NCI-H2081 treated with DMSO at 0.1 percent for 48 hours (cell line): ENCODE measurements at places on chromosomes 16 and 17.

- DNase-seq: no peak
Measured at GRCh38 chr17:51710634-51710979, 447.9 kb downstream of the CA10 start.

GRCh38 chr17:82160075-82160474 is 52.6 kb downstream of the CCDC57 start:
- DNase-seq: no peak

- no peak for DNase-seq
Measured at GRCh38 chr16:57725151-57725550, 10.4 kb upstream of the KATNB1 start.

DNA sequence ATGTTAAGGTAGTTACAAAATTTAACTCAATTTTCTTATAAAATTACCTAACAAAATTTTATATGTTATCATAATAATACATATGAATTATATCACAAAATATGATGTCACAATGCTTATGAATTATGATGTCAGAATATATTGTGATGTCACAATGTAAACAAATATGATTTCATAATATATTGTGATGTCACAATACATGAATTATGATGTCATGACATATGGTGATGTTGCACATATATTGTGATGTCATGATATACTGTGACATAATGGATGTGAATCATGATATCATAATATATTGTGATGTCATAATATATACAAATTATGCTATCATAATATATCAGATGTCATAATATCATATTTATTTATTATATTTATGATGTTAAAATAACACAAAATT is 1879.9 kb downstream of the TP53TG3F start:
- DNase-seq: no peak

- DNase-seq: no peak
Measured at GRCh38 chr16:69112285-69113129, 7.1 kb downstream of the HAS3 start.

DNA sequence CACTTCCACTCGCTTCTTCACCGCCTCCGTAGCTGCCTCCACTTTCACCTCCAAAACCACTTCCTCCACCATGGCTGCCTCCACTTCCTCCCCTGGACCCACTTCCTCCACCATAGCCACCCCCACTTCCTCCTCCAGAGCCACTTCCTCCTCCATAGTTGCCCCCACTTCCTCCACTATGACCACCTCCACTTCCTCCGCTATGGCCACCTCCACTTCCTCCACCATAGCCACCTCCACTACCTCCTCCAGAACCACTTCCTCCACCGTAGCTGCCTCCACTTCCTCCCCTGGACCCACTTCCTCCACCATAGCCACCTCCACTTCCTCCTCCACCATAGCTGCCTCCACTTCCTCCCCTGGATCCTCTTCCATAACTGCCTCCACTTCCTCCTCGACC is 4.5 kb downstream of the KRT9 start:
- no peak for DNase-seq

GRCh38 chr17:58007781-58008706 is 998 bp upstream of the SRSF1 start:
- no peak for DNase-seq

DNA sequence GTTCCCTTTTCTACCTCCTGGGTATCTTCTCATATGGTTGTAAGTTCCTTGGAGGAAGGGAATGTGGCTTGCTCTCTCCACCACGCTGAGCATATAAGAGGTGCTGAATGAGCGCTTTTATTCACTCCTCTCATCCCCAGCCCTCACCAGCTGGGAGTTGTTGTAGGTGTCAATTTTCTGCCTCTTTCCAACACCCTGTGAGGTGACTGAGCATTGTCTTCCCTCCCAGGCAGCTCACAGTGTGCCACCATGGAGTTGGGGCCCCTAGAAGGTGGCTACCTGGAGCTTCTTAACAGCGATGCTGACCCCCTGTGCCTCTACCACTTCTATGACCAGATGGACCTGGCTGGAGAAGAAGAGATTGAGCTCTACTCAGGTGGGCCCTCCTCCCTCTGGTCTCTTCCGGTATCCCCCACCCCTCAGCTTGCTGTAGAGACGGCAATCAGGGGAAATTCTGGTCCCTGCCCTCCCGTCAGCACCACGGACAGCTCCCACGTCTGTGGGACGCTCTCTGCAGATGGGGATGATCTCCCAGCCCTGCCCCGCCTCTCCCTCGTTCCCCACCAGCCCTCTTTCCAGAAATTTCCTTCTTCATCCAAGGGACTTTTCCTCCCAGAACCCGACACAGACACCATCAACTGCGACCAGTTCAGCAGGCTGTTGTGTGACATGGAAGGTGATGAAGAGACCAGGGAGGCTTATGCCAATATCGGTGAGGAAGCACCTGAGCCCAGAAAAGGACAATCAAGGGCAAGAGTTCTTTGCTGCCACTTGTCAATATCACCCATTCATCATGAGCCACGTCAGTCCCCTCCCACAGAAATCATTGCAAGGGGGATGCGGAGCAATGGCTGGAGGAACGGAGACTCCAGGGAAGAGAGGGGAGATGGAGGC is 18.3 kb downstream of the CIITA start:
- no peak for DNase-seq

- DNase-seq: no peak
Measured at GRCh38 chr16:47877166-47877565, 278.6 kb downstream of the ABCC12 start.

DNA sequence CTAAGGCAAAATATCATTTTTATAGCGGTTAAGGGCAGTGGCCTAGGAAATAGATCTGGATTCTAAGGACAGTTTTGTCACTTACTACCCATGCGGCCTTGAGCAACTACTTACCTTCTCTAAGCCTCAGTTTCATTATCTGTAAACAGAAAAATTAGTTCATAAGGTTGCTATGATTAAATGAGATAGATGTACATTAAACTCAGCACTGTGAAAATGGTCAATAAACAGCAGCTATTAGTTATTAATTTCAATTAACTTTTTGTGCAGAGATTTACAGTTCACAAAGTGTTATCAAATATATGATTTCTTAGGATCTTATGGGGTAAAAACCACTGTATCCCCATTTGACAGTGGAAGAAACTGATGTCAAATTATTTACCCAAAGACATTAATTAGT is 135.5 kb upstream of the CORO6 start:
- no peak for DNase-seq

GRCh38 chr16:25134166-25134700 is 22.7 kb downstream of the LCMT1 start:
- DNase-seq: no peak

DNA sequence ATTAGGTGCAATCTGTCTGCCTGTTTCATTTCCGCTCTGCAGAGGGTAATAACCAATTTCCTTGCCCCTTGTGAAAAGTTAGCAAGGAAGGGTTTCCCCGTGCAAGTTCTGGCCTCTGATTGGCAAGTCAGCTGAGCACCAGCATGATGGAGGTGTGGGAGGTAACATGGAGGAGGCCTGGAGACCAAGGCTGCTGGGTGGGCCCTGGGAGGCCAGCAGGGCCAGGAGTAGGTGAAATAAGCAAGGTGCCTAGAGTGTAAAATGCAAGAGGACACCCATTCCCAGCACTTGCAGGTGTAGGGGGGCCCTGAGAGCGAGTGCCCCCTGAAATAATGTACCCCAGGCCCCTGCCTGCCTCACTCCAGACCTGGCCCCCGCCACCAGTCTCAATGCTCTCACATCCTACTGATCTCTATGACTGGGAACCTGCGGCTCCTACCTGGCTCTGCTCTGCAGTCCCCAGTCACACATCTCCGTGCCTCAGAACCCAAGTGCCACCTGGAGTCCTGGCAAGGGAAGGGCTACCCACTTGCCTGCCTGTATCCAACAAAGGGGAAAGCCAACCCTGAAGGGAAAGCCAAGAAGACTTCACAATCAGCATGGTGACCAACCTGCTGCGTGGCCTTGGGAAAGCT is 116.2 kb downstream of the C16orf78 start:
- no peak for DNase-seq

- DNase-seq: no peak
Measured at GRCh38 chr16:64238571-64238970, 883.3 kb downstream of the CDH11 start.

GRCh38 chr16:80337786-80338185 is 203.0 kb upstream of the DYNLRB2 start:
- DNase-seq: no peak

DNA sequence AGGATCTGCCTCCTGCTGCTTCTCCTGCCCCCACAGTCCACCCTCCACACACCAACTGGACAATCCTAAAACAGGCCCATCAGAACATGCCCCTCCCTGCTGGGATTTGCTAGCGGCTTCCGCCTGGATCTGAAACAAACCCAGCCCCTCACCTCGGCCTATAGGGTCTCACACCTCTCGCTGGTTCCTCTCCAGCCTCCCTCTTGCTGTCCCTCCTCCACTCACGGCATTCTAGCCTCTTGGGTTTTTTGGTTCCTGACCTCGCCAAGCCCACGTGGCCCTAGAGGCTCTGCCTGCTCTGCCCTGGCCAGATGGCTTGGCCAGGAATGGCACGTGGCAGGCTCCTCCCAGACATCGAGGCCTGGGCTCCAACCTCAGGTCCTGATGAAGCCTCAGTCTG is 15.7 kb upstream of the MTSS2 start:
- no peak for DNase-seq

- no peak for DNase-seq
Measured at GRCh38 chr17:77395501-77396048, 254.8 kb downstream of the SEC14L1 start.

DNA sequence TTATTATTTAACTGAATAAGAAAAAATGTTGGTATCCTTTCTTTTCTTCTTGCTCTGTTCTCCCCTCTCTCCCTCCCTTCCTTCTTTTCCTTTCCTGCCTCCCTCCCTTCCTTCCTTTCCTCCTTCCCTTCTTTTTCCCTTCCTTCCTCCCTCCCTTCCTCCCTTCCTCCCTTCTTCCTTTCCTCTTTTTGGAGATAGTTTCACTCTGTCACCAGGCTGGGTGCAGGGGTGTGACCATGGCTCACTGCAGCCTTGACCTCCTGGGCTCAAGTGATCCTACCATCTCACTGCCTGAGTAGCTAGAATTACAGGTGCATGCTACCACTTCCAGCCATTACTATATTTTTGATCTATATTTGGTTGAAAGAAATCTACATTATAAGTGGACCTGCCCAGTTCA is 5.7 kb upstream of the RUSF1 start:
- no peak for DNase-seq

DNA sequence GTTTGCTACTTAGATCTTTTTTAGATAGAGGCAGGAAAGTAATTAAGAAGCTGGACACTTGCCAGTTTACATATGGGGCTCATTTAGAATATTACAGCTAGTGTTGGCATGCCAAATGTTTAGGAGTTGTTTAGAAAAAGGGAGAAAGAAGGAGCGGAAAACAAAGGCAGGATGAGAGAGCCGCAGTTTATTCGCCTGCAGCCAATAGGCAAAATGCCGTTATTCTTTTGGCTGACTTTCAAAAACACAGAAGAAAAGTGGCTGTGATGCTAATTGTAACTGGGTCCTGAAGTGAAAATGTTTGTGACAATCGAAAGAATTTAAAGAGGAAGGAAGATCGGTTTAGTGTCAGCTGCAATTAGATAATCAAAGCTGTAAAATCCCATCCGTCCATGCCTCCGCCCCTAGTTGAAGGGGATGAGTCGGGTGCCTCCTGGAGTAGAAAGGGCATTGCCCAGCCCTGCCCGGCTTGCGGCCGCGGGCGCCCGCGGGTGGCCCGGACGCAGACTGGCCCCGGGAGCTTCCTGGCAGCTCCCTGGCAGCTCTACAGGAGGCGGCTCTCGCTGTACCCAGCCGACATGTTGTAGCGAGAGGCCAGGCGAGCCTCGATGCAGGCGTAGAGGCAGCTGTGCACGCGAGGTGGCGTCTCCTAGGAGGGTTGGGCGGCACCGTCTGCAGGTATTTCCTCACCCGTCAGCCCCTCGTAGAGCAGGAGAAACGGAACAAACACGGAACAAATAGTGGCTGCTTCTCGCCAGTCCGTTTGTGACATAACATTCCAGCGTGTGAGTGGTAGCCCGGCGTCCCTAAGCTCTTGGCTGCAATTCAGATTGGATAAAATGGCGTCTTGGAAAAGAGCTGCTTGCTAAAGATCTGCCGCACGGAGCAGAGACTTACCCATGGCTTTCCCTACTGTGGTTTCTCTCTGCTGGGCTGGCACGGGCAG is 82.2 kb downstream of the TNRC6C start:
- peak; percentile 66 for DNase-seq

GRCh38 chr17:9766970-9767369 is 24.4 kb downstream of the DHRS7C start:
- DNase-seq: no peak

DNA sequence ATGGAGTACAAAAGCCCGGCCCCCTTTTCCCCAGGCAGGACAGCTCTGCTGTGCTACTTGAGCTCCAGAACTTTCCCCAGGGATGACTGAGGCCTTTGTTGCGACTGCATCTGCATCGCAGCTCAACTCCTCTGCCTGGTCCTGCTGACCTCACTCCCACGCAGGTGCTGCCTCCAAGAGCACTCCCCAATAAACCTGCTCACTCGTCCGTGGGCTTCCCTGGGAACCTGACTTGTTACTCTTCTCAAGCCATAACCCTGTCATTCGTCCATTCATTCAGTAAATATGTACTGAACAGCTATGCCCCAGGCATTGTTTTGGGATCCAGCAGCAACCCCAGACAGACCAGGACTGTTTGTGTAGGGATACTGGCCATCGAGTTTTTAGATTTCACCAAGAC is 11.6 kb upstream of the RMI2 start:
- no peak for DNase-seq

DNA sequence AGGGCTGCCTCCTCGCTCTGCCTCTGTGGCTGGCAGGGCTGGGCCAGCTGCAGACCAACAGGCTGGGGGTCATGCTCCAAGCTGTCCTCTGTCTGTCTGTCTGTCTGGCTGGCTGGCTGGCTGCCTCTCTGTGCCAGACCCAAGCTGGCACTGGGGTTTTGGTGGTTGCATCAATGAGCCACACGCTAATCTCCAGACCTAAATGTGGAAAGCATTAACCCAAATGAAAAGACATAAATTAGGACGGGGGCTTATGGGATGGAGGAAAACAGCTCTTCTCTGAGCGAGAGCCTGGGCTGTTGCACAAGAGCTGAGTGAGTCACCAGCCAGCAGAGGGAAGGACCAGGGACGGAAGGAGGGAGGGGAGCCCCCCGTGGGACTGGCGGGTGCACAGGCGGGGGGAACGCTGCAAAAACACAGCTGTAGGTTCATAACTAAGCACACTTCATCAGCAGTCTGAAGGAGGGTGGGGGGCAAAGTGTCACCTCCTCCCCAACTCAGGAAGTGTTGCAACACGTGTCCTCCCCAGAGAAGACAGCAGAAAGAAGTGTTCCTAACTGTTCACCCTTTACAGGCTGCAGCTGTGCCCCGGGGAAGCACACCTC is 83.4 kb downstream of the GAS7 start:
- no peak for DNase-seq
